Epithelial cell of umbilical artery (primary cell): ENCODE measurements at places on chromosomes 13 and 19. TPM values are rescaled to one million over a fixed set of nuclear protein-coding genes. Genes with fewer than 3 reads are reported as not detected.

Gene PRR22
- total RNA-seq, result under 0.01 and 0.30 TPM in 2 replicates

Gene ZNF177
- total RNA-seq, result 0.97 and 1.7 TPM in 2 replicates

Gene C13orf46
- under 0.01 TPM in 2 replicates for total RNA-seq

Gene PODNL1
- under 0.01 TPM in 1 of 2 replicates, not detected in the other for total RNA-seq

Gene CYP4F3
- total RNA-seq, result not detected in 2 replicates

Gene SGCG
- under 0.01 TPM in 1 of 2 replicates, not detected in the other for total RNA-seq

Gene ADGRE3
- not detected in 2 replicates for total RNA-seq

Gene ZNF700
- total RNA-seq, result 4.5 and 6.8 TPM in 2 replicates

Gene CEACAM16
- not detected in 2 replicates for total RNA-seq

Gene TMEM150B
- total RNA-seq, result not detected in 2 replicates

Gene CCDC122
- total RNA-seq, result 2.9 and 4.0 TPM in 2 replicates

Gene KLK10
- not detected in 2 replicates for total RNA-seq

Gene CUL4A
- 116 and 134 TPM in 2 replicates for total RNA-seq

Gene LILRA2
- total RNA-seq, result not detected in 2 replicates

Gene PABPC3
- total RNA-seq, result under 0.01 TPM in 1 of 2 replicates, not detected in the other

Gene CCNA1
- 14.6 and 55.2 TPM in 2 replicates for total RNA-seq

Gene MYH14
- total RNA-seq, result under 0.01 TPM in 1 of 2 replicates, not detected in the other

Gene RAB11B
- total RNA-seq, result 19.5 and 29.9 TPM in 2 replicates

Gene ZNF324B
- total RNA-seq, result 6.8 and 9.4 TPM in 2 replicates

Gene SOHLH2
- 0.46 and 1.3 TPM in 2 replicates for total RNA-seq

Gene EPS8L1
- total RNA-seq, result 5.9 and 12.0 TPM in 2 replicates

Gene CCL25
- not detected in 2 replicates for total RNA-seq

Gene GNA15
- under 0.01 and 0.15 TPM in 2 replicates for total RNA-seq

Gene CERS1
- 2.0 and 5.8 TPM in 2 replicates for total RNA-seq

Gene GTPBP3
- 15.3 and 18.7 TPM in 2 replicates for total RNA-seq

Gene ZNF709
- total RNA-seq, result 2.3 and 4.6 TPM in 2 replicates

Gene TTC9B
- total RNA-seq, result not detected in 2 replicates

Gene PDCD2L
- 27.9 and 28.0 TPM in 2 replicates for total RNA-seq

Gene SPRY2
- total RNA-seq, result 11.7 and 26.3 TPM in 2 replicates
